H1 (cell line): ENCODE measurements at places on chromosomes 16 and 17.

GRCh38 chr17:72642720-72643119, 449.8 kb downstream of the SLC39A11 start:
- no peak for DNase-seq

- no peak for DNase-seq
Observed at GRCh38 chr17:71114911-71115668, 945.8 kb downstream of the KCNJ2 start.

DNA sequence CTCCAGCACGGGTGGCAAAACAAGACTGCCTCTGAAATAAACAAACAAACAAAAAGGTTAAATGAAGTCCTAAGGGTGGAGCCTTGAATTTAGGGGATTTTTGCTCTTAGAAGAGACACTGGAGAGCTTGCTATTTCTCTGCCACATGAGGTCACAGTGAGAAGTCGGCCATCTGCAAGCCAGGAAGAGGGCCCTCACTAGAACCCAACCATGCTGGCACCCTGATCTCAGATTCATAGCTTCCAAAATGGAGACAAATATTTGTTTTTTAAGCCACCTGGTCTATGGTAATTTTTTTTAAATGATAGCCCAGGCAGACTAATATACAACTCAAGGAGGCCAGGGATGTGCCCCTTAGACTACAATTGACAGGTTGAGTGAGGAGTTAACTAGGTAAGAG, 255.5 kb downstream of the XYLT1 start:
- DNase-seq, result no peak

DNA sequence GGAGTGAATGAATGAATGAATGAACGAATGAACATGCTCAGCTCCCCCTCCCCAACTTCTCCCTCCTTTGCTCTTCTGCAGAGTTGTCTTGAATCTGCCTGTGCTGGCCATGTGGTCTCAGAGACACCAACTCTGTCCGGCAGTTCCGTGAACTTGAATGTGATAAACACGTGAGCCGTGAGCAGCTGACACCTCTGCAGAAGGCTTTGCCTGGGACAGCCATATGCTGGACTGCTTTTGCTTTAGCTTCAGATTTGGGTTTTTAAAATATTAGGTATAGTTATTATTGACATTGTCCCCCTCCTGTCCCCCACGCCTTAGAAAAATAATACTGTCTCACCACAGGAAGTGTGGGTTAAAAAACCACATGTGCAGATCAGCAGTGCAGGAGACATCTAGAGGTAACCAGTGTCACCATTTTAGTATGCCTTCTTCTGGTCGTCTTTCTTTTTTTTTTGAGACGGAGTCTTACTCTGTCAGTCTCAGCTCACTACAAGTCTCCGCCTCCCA, 83.8 kb downstream of the ABCC1 start:
- no peak for DNase-seq

DNA sequence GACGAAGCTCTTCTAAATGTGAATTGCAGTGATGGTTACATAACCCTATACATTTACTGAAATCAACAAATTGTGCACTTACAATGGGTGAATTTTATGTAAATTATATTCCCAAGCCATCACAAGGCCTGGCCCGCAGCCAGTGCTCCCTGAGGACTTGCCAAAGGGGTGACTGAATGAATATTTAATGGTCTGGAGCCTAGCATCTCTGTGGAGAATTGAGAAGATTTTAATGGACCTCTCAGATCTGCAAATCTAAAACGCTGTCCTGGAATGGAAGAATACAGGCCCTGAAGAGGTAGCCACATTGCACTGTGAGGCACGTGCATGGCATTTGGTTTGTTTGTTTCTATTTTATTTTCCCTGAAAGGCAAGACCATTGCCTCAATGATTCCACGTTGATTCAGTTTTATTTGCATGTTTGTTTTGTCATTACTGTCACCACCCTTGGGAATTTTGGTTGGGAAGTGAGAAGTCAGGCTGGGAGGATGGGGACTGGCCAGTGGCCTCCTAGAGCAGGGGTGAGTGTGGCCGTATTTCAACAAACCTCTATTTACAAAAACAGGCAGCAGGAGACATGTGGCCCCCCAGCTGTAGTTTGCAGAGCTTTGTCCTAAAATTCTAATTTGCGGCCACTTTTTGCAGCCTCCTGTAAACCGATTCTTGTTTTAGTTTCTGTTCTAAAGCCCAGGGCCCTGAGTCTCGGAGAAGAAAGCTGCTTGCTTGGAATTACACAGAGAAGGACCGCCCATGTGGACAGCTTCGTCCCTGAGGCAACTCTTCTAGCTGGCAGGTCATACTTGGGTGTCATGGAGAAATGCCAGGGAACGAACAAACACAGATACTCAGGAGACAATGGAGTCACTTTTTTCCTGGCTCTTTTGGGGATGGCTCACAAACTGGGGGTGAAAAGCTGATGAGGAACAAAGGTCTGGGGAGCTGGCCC, 40.5 kb upstream of the GCSH start:
- no peak for DNase-seq

- DNase-seq, result no peak
Observed at GRCh38 chr17:58120195-58120822, 27.9 kb upstream of the OR4D1 start.

DNA sequence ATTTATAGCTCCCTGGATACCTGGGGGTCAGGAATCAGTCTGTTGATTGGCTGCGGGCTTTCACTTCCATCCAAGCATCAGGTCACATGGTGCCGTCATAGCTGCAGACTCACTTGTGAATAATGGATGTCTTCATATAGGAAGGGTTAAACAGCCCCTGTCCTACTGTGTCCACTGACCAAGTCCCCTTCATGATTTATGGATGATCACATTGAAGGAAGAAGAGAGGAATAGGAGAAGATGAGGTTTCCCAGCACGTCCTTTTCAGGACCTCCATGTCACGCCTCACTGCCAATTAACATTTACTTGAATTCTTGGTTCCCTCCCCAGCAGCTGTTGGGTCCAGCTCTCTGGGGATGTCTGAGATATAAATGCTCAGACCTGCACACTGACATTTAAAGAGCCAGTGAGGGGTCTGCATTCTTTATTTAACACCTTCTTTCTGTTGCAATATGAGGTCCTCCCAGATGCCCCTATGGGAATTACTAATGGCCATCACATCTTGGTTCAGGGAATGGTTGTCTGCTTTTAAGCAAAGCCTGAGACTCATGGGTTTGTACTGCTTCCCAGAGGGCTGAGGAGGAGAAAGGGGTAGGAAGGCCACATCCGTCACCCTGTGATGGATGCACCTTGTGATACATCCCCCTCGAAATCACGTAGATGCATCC, 230.6 kb upstream of the HSBP1 start:
- no peak for DNase-seq

- no peak for DNase-seq
Observed at GRCh38 chr16:88339930-88340754, 42.6 kb upstream of the ZNF469 start.

- no peak for DNase-seq
Observed at GRCh38 chr17:58006560-58006923, 504 bp downstream of the SRSF1 start.

- DNase-seq, result no peak
Observed at GRCh38 chr16:27223226-27223610, 19.9 kb downstream of the KDM8 start.

DNA sequence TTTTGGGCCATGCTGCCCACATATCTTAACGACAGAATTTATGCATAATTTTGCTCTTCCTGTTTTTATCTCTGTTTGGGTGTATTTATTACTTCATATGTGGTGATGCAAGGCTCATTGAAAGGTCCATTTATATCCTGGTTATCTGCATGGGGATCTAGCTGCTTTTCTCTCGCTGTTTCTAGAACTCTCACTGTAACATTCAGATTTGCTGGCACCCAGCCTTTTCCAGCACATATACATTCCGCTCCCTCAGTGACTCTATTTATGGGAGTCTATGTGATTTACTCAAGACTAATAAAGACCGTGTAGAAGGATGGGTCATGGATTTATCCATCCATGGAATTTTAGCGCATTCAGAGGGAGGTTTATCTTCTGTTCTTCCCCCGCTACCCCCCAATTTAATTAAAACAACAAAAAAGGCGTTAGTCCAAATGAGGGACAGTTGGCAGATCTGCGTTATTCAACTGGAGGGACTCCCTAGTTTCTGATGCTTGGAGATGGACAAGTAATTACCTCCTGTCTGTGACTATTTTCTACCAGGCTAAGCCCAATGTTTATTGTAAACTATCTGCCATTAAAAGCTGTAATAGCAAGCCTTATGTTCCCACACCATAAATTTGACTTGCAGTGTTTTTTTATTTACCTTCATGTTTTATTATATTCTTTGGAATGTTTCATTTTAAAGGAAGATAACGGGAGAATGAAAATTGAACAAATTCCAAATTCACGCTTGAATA, 19.8 kb upstream of the MARCHF10 start:
- DNase-seq, result no peak

DNA sequence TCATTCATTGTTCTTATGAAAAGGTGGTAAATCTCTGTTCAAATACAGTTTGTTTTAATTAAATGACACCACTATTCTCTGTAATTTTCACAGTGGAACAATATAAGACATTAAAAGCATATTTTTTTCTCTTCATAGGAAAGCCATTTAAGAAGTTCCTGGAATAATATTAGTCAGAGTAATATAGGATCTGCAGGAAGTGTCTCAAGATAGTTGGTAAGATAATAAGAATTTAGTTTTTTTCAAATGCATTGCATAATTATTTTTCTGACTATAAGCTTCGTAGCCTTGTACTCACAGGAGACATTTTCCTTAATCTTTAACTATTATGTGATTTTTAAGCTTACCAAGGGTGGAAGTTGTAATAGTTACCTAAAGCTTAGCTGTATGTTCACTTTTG, 16.9 kb downstream of the STXBP4 start:
- no peak for DNase-seq

- no peak for DNase-seq
Observed at GRCh38 chr17:65366102-65366844, 195.2 kb downstream of the AXIN2 start.

- no peak for DNase-seq
Observed at GRCh38 chr16:57384248-57385070, 12.2 kb downstream of the CX3CL1 start.

- no peak for DNase-seq
Observed at GRCh38 chr16:76484020-76484419, 206.8 kb downstream of the CNTNAP4 start.

- no peak for DNase-seq
Observed at GRCh38 chr17:36507266-36507665, 20.8 kb downstream of the ZNHIT3 start.

DNA sequence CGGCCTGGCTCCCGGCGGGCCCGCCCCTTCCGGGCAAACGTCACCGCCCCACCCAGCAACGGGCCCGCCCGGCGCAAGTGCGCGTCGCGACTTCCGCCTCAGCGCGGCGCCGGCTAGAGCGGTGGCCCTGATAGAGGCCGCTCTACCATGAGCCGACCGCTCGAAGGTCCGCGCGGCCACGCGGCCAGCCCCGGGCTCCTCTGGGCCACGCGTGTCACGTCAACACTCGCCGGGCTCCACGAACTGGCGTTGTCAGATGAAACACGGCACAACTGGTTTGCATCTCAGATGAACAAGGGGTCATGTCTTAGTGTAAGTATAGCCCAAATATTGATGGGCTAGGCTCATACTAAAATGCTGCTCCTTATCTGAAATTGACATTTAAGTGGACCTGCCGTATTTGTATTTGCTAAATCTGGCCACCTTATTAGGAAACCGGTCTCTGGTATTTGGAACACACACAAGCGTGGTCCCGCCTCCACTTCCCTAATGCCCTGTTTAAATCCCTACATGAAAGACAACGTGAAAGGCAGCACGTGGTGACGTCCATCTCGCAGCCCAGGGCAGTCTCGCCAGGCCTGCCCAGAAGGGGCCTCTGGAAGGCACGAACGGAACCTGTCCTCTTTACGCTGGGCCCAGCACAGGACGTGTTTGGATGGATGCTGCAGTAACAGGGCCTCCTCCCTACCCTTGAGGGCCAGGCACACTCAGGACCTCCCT, at the start of gene ZNF598:
Gene ZNF598 (minus strand): TSS at position 31 of the 720 bp plus-strand sequence.
- peak; percentile 82 for DNase-seq

DNA sequence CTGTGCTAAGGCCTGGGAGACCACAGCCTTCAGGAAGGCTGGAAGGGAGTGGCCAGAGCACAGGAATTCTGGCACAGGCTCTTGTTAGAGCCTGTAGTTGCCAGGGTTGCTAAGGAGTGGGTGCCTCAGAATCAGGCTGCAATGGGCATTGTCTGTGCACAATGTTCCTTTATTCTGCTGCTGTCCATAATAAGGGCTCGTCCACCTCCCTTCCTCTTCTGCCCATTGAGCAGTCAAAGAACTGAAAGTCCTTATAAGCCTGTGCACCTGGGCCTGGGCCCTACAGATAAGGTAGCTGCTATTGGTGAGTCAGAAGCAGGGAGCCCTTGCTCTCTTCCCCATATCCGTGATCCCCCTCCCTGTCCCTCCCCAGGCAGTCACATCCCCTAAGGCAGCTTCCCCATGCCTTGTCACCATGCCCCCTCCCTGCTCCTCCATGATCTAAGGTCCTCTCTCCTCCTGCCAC, 5.4 kb upstream of the CNGB1 start:
- no peak for DNase-seq

DNA sequence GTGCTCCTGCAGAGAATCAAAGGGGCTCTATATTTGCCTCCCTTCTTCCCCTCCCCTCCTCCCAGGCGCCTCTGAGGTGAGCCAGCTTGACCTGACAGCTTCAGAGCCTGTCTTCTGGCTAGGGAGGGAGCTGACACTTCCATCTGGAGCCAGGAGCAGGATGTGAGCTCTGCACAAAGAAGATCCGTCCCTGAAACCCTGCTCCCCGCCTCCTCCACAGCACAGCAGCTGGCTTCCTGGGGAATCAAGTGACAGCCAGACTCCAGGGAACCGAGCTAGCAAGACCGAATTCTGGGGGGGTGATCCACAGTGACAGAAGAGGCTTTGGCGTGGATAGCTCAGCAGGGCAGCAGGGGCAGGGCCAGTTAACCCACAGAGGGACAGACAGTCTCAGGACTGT, 37.2 kb downstream of the CCDC182 start:
- peak; percentile 60 for DNase-seq

- DNase-seq, result no peak
Observed at GRCh38 chr16:1915732-1916639, 2.2 kb downstream of the HS3ST6 start.

- no peak for DNase-seq
Observed at GRCh38 chr17:6502142-6502541, 54.2 kb downstream of the PITPNM3 start.

DNA sequence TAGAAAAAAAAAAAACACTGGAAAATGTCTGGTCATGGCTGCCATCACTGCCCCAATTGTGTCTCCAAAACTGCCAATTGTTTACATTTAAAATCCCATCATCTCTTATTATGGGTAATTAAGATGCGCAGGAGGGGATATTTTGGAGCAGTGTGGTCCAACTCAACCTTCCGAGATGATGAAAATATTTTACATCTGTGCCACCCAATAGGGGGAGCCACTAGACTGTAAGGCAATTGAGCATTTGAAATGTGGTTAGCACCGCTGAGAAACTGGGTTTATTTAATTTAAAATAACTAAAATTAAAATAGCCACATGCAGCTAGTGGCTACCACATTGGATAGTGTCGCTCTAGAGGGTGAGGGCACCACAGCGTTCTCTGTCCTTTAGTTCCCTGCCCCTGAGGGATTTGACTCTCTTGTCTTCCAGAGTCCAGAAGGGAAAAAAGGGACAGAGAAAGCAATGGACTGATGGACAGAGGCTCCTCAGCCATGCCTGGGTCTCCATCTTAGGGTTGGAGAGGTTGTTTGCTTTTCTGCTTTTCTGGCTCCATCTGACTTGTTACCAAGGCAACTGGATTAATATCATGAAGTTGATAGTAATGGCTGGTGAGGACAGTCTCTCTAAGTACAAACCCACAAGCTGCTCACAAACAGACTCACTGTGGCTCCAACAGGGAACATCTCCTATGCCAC, 3.5 kb downstream of the MPO start:
- no peak for DNase-seq

- DNase-seq, result no peak
Observed at GRCh38 chr16:54870151-54870550, 60.5 kb upstream of the IRX5 start.

GRCh38 chr16:14310519-14310991, 239.4 kb downstream of the MRTFB start:
- DNase-seq, result no peak
